Dorsolateral prefrontal cortex (tissue), 122 donors: ENCODE measurements at places on chromosomes 5 and 9.

- DNase-seq = no peak
Measured at GRCh38 chr9:131677444-131678180, 62.3 kb downstream of the RAPGEF1 start.

GRCh38 chr5:164234321-164234720 lies 728.9 kb downstream of the MAT2B start:
- DNase-seq = no peak

DNA sequence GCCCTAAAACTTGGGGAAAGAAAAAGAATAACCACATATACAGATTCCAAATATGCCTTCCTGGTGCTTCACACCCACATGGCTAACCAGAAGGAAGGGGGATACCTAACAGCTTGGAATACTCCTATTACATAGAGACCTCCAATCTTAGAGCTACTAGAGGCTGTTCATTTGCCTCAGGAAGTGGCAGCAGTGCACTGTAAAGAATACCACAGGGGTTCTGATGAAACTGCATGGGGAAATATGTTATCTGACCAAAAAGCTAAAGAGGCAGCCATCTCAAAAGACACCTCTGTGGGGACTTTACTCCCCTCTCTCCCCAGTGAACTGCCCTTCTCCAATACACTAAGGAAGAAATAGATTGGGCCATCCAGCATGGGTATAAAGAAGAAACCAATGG lies 66.4 kb downstream of the CDKN2A start:
- no peak for DNase-seq

DNA sequence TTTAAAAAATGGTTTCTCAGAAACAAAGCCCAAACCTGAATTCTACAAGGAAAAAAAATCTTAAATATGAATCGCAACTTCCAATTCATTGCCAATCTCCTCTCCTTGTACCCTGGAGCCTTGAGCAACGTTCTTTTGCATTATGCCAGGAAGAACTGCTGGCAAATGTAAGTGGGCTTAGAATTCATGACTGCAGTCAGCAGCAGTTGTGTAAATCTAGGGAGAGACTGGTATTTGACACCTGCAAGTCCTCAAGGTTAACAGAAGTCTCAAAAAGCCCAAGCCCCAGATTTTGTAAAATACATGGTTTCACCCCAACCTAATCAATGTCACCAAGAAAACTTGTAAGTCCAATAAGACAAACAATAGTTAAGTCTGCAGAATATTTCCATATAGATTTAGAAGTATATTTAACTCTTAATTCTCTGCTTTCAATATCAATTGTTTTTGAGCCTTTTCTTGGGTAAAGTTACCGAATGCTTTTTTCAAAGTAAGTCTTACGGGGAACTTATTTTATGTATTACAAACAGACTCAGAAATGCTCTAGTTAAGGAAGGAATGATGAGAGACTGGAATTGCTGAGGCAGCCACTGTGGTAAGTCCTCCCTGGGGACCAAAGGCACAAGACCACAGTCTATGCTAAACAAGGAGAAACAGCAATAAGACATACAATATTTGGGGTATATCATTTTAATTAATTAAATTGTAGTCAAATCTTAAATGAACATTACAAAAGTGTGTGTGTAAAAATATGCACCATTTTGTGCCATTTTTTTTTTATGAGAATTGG lies 31.3 kb downstream of the ELL2 start:
- DNase-seq = no peak

DNA sequence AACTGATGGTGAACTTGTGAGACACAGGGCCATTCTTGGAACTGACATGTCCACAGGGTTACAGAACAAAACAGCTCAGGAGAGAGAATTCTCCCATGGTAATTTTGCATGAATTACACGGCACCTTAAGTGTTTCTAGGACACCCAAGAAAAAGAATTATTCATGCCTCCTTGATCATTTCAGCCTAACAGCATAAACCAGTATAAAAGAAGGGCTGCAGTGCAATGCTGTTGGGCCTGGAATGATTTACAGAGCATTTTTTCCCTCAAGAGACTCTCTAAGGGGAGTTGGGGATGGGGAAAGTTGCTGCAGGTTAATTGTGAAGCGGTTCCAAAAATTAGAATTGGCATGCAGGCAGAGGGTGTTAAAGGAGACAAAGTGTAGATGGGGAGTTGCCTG lies 136.4 kb upstream of the FBXL7 start:
- DNase-seq = no peak

DNA sequence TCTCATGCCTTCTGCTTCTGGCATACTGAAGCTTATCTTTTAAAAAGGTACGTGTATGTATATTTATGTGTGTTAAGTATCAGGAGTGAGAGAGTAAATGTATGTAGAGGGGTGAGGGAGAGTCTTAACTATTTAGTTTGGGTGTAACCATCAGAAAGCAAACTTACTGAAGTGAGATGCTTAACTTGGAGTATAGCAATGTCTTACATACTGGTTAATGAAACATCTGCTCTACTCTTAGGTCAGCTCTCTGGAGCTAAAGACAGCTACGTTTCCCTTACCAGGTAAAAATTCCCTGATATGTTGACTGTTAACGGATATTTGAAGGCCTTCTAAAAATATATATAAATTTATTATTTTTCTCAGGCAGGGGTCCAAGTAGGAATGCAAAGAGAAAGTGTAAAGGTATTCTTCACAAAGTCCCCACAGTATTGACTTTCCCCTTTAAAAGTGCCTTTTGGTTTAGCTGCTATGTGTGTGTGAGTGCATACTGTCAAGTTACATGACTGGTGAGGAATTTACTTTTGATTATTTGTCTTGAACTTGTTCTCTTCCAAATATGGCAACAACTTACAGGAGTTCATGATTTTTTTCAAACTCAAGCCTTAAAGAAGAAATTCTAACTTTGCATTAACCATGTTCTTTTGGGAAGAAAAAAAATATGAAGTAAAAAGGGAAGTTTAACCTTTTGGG lies 12.3 kb upstream of the C5orf24 start:
- DNase-seq = no peak

- no peak for DNase-seq
Measured at GRCh38 chr9:89863141-89863540, 258.3 kb downstream of the GADD45G start.

DNA sequence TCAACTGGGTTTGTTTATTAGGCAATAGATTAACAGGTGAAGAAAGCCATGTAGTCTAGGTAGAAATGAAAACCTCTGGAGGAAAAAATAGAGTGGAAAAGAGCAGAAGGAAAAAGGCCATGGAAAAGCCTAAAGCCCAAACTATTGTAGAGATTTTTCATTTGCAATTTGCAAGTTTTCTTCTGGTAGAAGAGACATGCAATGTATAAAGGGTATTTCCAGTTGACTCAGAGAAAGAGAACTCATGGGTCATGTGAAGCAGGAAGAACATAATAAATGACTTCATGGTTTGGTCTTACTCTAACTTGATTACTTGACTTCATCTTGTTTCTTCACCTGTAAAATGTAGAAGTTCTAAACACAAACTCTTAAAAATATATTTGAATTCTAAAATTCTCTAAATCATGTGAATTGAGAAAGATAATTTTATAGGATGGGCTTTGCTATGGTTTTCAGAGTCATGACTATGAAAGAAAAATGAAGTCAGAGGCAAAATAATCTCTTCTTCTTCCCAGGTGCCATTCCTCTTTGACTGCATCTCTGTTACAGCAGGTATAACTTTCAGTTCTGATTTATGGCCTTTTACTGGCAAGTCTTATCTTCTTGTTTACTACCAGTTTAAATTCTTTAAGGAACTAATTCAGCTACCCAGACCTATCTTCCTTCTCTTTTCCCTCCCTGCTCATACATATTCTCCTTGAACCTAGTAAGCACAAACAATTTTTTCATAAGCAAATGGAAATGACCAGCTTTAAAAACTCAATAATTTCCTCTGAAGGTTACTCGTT lies 47.7 kb upstream of the TMC1 start:
- DNase-seq = no peak

- DNase-seq = peak; percentile 92
Measured at GRCh38 chr9:136525841-136526499, 19.9 kb downstream of the NOTCH1 start.

- DNase-seq = no peak
Measured at GRCh38 chr9:11103525-11103924, 490.7 kb upstream of the PTPRD start.

- no peak for DNase-seq
Measured at GRCh38 chr9:38408719-38409118, 15.5 kb downstream of the IGFBPL1 start.

DNA sequence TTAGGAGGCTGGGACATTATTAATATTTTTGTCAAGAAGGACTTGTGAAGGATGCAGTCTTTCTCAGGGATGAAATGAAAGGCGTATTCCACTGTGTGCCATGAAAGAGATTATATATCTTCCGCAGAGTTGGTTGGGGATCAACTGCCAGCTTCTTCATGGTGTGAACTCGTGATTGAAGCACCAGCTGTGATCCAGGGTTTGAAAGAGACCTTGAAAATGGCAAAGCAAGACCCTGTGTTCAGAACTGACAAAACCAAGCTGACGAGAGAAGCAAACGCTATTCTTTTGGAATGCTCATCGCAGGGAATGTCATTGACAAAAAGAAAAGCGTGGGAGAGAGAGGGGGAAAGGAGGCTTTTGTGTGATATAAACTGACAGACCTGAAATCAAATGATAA lies 263.9 kb upstream of the ZNF608 start:
- no peak for DNase-seq

DNA sequence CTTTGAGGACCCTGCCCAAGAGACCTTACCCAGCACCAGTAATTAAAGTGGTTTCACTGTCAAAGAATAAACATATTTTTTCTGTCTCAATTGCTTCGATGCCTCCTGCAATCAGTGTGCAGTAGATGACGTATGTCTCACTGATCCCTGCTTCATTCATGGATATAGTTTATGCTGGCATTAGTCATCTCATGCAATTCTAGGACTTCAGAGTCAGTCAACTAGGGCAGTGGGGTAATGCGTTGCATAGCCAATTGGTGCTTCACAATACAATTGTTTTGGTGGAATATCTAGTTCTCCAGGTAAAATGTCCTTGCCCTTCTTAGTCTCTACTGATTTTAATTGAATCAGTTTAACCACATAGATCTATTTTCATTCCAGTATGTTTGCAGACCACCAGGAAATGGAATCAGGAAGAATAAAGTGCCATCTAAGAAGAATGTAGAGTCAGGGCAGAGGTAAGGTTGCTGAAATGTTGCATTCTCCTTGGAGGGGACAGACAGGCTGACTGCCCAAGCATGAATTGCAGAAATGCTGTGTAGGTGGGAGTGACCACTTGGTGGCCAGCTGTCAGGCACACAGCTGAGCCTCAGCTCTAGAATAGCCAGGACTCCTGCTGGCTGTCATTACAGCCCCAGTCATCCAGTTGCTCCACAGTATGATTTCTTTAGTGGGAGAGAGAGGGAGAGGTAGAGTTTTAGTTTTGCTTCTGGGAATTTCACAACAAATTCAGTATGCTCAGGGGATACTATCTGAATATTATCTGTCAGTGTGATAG lies 73.5 kb upstream of the MEGF10 start:
- no peak for DNase-seq

DNA sequence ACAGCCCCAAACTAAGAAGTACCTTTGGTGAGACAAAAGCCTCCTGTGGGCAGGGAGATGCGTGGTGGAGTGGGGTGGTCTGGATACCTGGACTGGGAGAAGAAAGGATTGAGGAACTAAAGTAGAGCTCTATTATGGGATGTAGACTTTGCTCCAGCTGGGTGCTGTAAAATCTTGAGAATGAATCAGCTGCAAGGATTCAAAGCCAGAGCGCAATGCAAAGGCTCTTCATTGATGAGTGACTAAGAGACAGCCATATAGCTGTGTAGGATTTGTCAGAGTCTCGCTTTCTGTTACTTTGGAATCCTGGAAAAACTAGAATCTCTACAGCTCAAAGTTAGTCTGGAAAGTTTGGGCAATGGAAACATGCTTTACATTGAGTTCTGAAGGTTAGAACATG lies 159.9 kb downstream of the TAF11L14 start:
- no peak for DNase-seq

GRCh38 chr5:168110384-168110783 lies 181.1 kb upstream of the WWC1 start:
- DNase-seq = no peak

- DNase-seq = no peak
Measured at GRCh38 chr9:20117986-20118385, 329.1 kb upstream of the SLC24A2 start.

GRCh38 chr5:56729488-56729887 lies 85.9 kb upstream of the MAP3K1 start:
- no peak for DNase-seq

DNA sequence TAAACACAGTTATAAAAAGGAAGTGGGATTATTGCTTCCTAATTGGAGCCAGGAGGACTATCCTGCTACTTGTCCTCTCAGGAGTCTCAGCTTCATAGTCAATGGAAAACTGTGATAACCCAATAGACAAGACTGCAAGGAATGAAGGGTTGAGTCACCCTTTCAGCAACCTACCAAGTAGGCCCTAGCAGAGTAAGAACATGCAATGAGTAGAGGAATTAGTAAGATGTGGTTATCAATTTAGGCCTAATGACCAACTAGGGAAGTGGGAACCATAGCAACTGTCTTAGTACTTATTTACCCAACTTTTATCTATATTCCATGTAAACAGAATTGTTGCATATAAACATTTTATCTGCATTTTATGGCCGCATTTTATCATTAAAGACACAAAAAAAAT lies 310.1 kb downstream of the RFX3 start:
- DNase-seq = no peak

DNA sequence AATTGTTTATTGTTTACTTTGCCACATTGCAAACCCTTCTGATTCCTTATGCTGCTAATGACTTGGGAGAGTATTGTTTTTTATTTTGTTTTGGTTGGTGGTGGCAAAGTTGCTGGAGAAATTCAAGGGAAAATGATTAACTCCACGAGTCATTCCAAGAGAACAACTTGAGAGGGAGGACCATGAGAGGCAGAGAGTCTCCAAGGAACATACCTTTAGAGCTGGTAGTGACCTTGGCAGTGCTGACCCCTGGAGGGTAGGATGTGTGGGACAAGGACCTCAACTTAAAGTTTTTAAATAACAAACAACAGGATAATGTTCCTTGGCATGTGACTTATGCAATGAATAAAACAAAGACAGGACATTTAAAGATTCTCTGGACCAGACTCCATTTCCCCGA lies 139.7 kb downstream of the LRRC70 start:
- no peak for DNase-seq

DNA sequence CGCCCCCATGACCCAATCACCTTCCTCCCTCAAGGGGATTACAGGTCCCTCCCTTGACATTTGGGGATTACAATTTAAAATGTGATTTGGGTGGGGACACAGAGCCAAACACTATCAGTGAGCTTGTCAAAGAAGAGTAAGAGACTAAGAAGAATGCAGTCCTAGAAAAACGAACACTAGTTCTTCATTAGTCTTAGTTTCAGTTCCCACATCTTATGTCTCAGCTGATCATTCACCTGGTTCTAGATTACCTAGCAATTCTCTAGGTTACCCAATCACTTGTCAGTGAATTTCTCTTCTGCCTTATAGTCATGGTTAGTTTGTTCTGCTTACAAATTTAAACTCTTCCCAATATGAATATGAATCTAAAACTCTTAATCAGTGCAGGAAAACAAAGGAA lies 251.5 kb downstream of the COX7C start:
- DNase-seq = no peak

- DNase-seq = no peak
Measured at GRCh38 chr5:121974261-121974660, 12.5 kb downstream of the SRFBP1 start.

- no peak for DNase-seq
Measured at GRCh38 chr5:125257057-125257972, 510.9 kb upstream of the ZNF608 start.
